ENCODE measurements at places on chromosomes 6 and 20. TPM values are rescaled to one million over a fixed set of nuclear protein-coding genes. Genes with fewer than 3 reads are reported as not detected.
A peak's percentile ranks its signal among the peaks of the same experiment; 100 is the strongest.

DNA sequence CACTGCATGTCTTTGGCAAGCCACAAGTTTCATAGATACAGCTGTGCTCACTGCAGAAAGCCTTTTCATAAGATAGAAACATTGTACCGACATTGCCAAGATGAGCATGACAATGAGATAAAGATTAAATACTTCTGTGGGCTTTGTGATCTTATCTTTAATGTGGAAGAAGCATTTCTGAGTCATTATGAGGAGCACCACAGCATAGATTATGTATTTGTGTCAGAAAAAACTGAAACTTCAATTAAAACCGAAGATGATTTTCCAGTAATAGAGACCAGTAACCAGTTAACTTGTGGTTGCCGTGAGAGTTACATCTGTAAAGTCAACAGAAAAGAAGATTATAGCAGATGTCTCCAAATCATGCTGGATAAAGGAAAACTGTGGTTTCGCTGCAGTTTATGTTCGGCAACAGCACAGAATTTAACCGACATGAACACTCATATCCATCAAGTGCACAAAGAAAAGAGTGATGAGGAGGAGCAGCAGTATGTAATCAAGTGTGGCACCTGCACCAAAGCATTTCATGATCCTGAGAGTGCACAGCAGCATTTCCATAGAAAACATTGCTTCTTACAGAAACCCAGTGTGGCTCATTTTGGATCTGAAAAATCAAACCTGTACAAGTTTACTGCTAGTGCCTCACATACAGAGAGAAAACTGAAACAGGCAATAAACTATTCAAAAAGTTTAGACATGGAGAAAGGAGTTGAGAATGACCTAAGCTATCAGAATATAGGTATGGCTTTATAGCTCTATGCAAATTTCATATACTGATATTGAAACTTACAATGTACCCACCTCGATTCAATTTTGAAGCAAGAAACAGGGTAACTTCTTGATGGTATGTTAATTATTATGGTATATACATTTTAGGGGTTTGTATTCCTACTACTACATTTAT is 23.9 kb upstream of the BAG2 start:
- no peak for DNase-seq

GRCh38 chr20:57437267-57437666 is 46.1 kb downstream of the RBM38 start:
- DNase-seq: no peak

DNA sequence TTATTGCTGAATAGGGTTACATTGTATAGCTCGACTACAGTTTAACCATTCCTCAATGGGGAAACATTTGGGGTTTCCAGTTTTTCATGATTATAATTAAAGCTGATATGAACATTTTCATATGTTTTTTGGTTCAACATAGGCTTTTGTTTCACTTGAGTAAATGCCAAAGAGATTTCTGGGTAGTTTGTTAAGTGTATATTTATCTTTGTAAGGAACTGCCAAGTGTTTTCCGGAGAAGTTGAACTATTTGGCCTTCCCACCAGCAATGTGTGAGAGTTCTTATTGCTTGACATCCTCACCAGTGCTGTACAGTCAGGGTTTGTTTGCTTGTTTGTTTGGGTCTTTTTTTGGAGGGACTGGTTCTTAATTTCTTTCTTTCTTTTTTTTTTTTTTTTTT is 83.7 kb upstream of the RALY start:
- peak; percentile 7 for DNase-seq

Gene XKR7
- total RNA-seq: 0.48 TPM

Gene AIF1
- total RNA-seq: 63.6 TPM

Gene TNNC2
- total RNA-seq: not detected
